ENCODE measurements at places on chromosomes 13 and 19.

GRCh38 chr13:43006893-43007631 is 15.0 kb upstream of the EPSTI1 start:
- no peak for DNase-seq

- DNase-seq: no peak
These were observed 673.8 kb downstream of the PCDH9 start for GRCh38 chr13:66556306-66556705.

GRCh38 chr13:64849196-64849595 is 2380.9 kb downstream of the PCDH9 start:
- no peak for DNase-seq

DNA sequence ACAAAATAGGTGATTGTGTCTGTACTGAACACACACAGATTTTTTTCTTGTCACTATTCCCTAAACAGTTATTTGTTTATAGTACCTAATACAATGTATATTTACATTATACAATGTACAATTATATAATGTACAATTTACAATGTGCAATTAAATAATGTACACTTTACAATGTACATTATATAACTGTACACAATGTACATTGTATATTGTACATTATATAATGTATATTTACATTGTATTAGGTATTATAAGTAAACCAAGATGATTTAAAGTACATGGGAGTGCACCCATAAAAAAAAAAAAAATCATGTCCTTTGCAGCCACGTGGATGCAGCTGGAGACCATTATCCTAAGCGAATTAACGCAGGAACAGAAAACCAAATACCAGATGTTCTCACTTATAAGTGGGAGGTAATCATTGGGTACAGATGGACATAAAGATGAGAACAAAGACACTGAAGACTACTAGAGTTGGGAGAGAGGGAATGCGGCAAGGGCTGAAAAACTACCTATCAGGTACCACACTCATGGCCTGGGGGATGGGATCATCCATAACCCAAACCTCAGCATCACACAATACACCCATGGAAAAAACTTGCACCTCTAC is 68.1 kb downstream of the ABCC4 start:
- DNase-seq: no peak

GRCh38 chr13:30023196-30023895 is 172.9 kb upstream of the UBL3 start:
- no peak for DNase-seq

- DNase-seq: no peak
These were observed 6.9 kb downstream of the UBAC2 start for GRCh38 chr13:99207511-99207910.

- DNase-seq: no peak
These were observed 411.8 kb downstream of the ZNF536 start for GRCh38 chr19:30783936-30784335.

DNA sequence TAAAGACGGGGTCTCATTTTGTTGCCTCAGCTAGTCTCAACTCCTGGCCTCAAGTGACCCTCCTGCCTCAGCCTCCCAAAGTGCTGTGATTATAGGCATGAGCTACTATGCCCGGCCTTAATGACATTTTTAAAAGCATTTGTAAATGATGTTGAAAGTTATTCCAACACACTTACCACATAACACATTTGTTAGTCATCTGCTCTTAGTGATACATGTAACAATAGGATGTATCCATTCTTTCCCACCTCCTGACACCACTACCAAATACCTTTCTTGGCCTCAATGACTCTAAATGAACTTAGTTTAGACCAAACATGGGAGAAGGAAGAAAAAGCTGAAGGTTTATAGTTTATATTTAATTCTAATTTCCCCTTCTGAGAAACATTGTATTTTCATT is 59.8 kb upstream of the MEDAG start:
- DNase-seq: no peak

DNA sequence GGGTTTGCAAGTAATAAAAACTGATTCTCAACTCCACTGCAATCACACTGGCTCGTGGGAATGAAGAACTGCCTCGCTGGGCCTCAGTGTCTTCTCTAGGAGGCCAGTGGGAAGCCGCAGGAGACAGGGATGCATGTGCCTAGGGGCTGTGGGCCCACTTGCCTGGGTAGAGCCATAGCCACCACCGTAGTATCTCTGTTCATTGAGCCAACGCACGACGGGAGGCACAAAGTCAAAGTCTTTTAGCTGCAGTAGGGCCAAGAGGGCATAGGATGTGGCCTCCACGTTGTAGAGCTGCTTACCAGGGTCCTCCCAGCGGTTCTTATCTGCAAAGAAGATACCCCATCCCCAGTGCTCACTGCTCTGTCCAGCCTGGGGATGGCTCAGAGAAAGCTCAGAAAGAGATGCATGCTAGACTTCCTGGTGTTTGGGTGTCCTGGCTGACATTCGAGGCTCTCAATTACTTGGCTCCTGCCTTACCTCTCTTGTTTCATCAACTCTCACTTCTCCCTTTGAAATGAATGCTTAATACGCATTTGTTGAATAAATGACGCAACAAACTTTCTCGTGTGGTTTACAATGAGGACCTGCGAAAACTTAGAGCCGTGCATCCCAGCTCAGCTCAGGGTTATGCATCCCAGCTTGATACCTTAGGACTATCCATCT is 16.1 kb upstream of the TNFSF14 start:
- DNase-seq: no peak

DNA sequence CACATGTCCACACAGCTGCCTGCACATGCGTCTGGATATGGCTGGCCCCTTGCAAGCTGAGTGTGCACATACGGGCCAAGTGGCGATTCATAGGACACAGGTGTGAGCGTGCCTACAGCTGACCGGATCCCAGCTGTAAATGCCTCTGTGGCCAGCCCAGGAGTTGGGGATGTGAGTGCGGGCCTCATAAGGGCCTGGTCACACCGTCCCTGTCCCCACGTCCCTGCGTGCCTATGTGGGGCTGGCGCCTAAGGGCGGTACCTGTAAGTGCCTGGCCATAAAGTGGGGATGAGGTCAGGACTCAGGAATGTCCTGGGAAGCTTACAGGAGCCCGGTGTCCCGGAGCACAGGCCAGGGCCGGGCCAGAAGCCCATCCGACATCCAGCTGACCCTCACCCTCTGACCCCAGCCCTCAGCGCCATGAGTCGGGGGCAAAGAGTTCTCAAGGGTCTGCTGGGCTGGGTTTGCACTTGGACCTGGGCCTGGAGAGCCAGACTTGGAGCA is 1.3 kb upstream of the ARHGAP45 start:
- DNase-seq: no peak

DNA sequence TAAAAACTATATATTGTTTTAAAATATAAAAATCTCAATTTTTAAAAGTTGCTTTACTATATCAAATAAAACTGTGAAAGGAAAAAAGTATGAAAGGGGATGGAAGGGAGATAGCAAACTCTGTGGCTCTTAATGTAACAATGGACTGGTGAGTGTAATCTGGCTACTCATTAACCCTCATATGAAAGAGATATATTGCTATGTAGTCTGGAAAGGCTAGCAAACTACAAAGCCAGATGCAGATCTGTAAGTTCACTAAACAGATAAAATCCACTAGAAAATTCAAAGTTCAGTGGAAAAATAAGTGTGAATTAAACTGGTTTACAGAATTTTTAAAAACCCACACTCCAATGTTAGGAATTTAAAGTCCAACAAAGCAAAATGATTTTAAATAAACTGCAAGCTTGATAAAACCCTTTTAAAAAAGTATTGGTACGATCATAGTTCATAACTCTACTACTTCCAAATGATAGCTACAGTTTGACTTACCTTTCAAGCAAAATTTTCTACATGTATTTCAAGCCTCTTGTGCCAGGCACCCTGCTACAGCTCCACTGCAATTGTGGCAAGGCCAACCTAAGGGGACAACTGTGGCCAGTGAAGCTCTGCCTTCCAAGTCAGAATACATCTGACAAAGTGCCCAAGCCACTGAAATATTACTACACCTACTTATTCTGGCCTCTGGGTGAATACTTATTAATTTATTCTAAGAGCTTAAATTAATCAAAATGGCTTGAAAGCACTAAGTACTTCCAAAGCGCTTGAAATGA is 647 bp upstream of the ELF1 start:
- no peak for DNase-seq

- DNase-seq: no peak
These were observed 350.9 kb upstream of the NBEA start for GRCh38 chr13:34591129-34591528.

GRCh38 chr13:31350560-31350959 is 150.8 kb downstream of the B3GLCT start:
- no peak for DNase-seq
